ENCODE measurements at places on chromosomes 16 and 17. TPM values are rescaled to one million over a fixed set of nuclear protein-coding genes. Genes with fewer than 3 reads are reported as not detected.

GRCh38 chr17:38672788-38673706, 1.7 kb downstream of the EPOP start:
- no peak for DNase-seq

DNA sequence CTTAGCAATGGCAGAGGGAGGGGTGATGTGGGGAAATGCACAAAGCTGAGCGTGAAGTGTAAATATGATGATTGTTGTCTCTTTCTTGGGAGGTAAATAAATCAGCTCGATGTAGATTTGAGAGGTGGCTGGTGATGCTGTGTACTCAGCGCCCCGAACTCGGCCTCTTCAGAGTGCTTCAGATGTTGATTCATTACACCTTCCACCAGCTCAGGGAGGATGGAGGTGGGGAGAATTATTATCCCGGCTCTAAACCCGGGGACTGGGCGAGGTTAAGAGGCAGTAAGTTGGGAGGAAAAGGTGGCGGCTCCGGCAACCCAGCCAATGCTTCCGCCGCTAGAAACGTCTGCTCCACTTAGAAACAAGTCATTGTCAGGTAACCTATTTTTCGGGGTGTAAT, 86.5 kb downstream of the RPA1 start:
- no peak for DNase-seq

GRCh38 chr16:17366299-17366961, 104.3 kb downstream of the XYLT1 start:
- DNase-seq, result no peak

GRCh38 chr17:57085448-57086068, 512 bp downstream of the AKAP1 start:
- peak; percentile 38 for DNase-seq

DNA sequence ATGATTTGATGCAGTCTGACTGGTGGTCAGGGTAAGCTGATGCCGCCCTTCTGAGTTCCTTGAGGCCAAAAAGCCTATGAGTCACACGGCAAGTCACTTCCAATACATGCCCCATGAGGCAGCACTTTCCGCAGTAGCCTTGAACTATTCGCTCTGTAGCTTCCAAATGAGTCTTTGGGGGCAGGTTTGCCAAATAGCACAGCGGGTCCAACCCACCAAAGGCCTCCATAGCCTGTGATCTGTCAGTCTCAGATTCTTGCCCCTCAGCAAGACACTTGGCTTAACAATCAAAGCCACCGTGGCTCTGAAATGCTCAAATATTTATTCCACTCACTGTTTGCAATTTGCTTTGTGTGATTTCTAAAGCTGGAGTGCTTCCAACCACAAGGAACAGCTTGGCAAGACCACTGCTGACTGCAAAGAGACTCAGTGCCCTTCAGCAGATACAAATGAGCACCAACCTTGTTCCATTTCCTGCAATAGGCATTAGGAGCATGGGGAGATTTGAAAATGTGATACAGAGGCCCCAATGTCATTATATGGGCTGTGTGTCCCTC, 45.4 kb downstream of the CLEC19A start:
- no peak for DNase-seq

DNA sequence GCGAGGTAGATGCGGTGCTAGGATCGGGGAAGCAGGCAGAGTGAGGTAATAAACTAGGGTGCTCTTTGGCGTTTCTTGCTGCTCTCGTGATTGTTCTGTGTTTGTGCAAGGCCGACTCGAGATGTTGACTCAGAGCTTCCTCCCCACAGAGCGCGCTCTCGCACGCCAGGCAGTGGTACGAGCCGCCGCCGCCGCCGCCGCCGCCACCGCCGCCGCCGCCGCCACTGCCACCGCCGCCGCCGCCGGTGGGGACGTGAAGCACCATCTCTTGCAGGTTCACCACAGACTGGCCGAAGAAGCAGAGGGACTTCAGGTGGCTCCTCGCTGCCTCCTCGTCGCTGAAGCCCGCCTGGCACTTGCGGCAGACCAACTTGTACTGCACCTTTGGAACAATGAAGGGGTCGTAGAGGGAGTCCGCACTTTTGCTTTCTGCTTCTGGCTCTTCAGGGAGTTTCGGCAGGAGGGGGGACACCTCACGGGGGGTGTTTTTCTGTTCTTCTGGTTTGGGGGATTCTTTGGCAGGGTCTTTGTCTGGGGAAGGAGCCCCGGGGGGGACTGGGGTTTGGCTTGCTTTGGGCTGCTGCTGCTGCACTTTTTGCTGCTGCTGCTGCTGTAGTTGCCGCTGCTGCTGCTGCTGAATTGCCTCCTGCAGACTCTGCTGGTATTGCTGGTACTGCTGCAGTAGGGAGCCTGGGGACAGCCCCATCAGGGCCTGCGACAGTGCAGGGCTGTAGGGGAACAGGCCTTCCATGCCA, 260.2 kb downstream of the ZFHX3 start:
- DNase-seq, result peak; percentile 37

GRCh38 chr17:10754861-10755591, 25.2 kb upstream of the TMEM220 start:
- no peak for DNase-seq

DNA sequence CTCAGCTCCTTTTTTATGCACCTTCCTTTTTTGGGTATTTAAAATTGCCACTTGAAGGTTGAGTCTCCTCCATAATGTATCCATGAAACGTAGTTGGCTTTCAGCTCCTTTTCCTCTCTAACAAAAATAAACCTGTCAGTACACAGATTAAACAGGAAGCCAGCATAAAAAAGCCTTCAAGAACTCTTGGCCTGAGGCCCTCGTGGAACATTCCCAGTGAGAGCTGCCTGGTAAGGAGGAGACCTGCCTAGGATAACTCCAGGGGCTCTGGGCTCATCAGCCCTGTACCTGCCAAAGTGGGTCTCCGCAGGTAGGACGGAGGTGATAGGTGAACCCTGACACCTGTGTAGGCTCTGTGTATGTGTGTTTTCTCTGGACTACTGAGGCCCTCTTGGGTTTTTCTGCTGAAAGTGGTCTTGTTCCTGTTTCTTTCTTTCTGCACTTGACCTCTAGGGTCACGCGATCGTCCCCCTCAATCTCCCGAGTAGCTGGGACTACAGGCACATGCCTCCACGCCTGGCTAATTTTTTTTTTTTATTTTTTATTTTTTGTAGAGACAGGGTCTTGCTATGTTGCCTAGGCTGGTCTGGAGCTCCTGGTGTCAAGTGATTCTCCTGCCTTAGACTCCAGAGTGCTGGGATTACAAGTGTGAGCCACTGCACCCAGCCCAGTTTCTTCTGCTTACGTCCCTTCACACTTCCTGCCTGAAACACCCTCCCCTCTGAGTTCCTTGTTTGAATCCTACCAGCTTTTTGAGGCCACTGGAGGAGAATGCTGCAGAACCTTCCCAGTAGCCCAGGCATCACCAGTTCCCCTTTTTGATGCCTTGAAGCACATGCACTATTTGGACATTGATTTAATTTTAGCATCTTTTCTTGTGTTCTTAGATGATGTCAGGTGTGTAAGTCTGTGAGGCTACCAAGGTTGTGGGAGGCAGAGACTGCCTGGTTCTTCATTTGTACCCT, 9.8 kb downstream of the PGS1 start:
- no peak for DNase-seq

DNA sequence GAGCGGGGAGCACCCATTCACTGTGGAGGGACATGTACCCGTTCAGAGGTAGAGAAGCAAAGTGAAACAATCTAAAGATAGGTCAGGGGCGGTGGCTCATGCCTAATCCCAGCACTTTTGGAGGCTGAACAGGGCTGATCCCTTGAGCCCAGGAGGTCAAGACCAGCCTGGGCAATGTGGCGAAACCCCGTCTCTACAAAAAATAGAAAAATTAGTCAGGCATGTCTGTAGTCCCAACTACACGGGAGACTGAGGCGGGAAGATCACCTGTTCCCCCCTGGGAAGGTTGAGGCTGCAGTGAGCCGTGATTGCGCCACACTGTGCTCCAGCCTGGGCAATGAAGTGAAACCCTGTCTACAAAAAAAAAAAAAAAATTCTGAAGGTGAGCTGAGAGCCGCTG, 21.7 kb downstream of the MYL4 start:
- DNase-seq, result no peak

DNA sequence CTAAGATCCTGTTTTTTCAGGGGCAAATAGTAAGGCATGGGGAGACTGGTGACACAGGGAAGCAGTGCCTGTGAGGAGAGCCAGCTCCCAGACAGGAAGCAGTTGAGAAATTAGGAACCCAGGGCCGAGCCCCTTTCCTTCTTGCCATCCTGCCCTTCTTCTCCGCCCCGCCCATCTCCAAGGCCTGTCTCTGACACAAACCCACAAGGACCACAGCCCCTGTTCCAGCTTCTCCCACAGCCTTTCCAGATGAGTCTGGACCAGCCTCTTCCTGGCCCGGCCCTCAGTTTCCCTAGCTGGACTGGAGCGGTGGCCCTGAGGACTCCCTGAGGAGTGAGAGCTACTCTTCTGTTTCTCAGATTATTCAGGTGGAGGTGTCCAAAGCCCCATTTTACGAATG, 9.9 kb downstream of the CCDC102A start:
- no peak for DNase-seq

- no peak for DNase-seq
Measured at GRCh38 chr17:4135489-4135888, 7.3 kb downstream of the ZZEF1 start.

- DNase-seq, result peak; percentile 79
Measured at GRCh38 chr16:71542377-71542776, 16.2 kb downstream of the CHST4 start.

DNA sequence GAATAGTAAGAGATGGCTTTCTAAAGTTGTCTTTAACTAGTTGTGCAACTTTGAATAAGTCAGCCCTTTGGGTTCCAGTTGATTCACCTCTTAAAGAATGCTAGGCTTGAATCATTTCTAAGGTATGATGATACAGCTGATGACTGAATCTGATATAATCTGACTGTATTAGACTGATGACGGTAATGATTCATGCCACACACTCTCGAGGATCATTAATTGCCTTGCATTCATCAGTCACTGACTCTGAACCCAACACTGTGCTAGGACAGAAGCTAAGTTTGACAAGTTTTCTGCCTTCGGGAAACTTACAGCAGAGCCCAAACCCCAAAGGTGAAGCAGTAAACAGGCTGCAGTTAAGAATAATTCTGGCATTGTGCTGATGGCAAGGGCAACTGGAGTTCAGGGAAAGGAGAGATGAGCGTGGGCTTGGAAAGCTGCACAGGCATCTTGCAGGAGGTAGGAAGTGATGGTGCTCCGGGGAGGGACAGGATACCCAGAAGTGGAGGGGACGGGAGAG, 25.8 kb downstream of the ASIC2 start:
- no peak for DNase-seq

- no peak for DNase-seq
Measured at GRCh38 chr17:61203671-61204131, 195.9 kb upstream of the TBX2 start.

DNA sequence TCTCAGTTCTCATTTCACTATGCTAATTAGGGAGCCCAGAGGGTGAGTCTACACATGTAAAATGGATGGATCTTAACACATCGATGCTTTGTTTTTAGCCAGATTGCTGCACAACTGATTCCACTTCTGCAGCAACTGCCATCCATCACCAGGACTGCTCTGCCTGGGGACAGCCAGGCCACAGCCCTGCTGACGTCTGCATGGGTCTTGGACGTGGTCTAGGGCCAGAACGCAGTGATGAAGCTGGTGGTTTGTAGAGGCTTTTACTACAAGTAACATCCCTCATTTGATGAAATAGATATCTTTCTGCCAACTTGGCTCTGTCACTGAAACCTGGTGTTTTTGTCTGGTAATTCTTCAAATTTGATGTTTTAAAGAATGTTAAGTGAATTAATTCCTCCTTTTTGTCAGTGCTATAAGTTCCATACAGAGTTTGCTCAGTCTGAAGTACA, 50.6 kb downstream of the MARCHF10 start:
- DNase-seq, result no peak

SDR42E1 gene
- total RNA-seq, result 33.0 TPM

NLRC5 gene
- 42.3 TPM for total RNA-seq

WIPI1 gene
- 43.4 TPM for total RNA-seq

CNTD1 gene
- total RNA-seq, result 0.54 TPM

MFSD6L gene
- total RNA-seq, result 0.44 TPM

RPH3AL gene
- 14.1 TPM for total RNA-seq

TBC1D3 gene
- not detected for total RNA-seq

CRHR1 gene
- total RNA-seq, result not detected

ZDHHC1 gene
- 24.4 TPM for total RNA-seq

Data from Calu3 (cell line).